ENCODE measurements at places on chromosomes 6 and 20.
A peak's percentile ranks its signal among the peaks of the same experiment; 100 is the strongest.

DNA sequence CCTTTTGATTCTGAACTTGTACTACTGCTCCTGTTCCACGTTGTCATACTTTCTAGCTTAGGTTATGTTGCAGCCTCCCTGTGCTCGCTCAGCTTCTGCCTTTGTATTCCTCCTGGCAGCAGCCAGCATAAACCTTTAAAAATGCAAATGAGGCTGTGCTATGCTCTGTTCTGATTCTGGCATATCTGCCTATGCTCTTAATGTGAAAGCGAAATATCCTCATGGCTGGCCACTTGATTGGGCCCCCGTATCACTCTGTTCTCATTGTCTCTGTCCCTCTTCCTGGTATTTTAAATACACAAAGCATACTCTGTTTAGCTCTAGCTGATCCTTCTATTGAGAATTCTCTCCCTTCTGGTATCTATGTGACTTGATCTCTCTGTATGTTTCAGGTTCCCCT is 139.0 kb downstream of the JARID2 start:
- no peak for DNase-seq

DNA sequence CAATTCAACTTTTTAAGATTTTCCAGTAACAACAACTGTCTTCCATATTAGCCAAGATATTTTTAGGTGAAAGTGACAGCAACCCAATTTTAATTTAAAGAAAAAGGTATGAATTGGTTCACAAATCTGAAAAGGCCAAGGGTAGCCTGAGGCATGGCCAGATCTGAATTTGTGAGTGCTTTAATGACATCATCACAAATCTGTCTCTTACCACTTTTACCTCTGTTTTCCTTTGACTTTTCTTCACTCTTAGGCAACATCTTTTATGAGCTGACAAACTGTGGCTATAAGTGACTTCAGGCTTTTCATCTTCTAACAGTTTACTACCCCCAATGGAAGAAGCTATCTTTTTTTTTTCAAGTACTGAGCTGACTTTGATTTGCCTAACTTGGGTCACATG is 44.5 kb upstream of the PKIB start:
- DNase-seq = no peak

- DNase-seq = no peak
Measured at GRCh38 chr6:128063850-128064539, 163.1 kb upstream of the THEMIS start.

DNA sequence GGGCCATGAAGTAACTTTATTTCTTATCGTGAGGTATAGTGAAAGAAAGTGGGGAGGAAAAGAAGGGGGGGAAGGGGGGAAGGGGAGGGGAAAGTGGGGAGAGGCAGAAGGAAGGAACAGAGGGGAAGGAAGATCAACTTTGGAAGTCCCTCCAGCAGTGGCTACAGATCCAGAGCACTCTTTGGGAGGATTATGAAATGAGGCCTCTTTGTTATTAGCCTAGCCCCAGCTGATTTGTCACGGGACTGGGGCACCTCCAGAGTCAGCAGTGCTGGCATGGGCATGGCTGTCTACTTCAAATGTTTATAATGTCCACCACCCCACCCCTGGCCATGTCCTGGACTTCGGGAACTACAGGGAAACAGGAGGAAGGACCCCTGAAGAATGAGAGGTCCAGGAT is 7.6 kb downstream of the MOCS1 start:
- DNase-seq = no peak

- no peak for DNase-seq
Measured at GRCh38 chr20:58210398-58210747, 18.1 kb downstream of the ANKRD60 start.

DNA sequence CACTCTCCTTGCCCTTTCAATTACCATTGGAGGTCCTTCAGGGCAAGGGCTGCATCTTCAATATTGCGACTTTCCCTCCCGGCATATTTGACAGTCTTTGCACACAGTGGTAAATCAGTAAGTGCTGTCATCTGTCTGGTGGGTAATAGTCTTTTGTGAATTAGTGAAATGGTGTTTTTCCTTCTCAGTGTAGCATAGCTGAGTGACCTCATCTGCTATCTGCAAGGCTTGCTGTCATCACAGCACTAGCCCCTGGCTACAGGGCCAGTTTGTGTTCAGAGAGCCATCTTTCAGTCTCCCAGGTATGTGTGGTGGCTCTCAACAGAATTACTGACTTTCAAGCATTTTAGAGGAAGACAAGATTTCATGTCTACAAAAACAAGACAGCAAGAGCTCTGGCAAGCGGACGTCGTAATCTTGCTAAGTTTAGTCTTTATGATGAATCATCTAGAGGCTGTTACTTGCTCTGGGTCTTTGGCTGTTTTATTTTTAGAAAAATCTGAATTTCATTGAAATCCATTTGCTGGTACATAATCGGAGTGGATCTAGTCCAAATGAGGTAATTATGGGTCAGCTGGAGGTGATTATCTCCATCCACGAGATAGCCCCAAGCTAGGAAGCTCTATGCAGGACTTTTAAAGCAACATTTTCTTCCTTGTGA is 528.9 kb downstream of the EPM2A start:
- peak; percentile 53 for DNase-seq

GRCh38 chr20:39829661-39830060 is 859.4 kb downstream of the MAFB start:
- peak; percentile 51 for DNase-seq

- DNase-seq = no peak
Measured at GRCh38 chr20:1392443-1392692, 486 bp downstream of the FKBP1A start.

DNA sequence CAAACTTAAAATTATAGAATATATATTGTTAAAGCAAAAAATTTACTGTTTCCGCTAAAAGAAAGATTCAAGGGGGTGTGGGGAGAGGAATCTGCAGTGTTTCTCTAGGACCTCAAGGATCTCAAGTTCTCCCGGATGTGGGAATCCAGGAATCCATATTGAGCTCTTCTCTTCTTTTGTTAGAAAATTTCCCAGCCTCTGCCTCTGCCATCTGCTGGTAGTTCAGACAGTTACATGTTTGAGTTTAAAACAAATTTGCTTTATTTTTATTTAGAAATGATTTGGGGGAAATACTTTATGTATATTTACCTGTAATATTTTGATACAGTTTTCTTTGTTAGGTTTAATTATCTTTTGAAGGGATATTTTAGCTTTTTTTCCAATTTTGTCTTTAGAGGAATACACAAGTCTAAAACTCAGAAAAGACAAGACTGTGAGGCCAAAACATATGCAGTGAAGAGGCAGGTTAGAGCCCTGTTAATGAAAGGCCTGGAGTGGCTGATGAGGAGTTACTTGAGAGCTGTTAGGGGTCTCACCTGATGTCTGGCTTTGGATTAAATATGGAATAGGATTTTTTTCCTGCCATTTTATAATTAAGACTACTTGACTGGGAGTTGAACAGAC is 268.8 kb downstream of the ARID1B start:
- DNase-seq = peak; percentile 81

DNA sequence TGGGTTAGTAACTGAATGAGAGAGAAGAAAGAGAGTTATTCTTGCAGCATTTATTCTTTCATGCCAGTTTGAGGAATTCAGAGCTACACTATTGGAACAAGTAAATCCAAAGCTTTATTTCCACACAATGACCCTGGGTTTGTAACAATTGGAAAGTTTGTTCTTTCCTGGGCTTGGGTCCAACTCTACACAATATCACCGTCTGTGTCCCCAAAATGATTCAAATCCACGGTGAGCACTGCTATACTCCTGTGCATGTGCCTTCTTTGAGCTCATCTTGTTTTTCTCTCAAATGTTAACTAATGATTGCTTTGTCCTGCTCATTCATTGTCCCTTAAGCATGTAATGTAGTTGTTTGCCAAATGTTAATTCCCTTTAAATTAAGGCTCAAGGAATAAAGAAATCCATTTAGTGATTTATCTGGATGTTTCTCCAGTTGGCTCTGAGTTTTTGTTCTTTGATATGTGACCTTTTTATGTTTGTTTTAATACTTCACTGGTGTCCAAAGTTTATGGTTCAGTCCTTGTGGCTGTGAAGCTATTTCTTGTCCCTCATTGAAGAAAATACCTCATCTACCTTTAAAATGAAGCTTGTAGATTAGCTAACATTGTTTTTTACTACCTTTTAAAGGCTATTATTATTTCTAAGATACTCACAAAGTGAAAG is 20.5 kb upstream of the CRISP3 start:
- no peak for DNase-seq

DNA sequence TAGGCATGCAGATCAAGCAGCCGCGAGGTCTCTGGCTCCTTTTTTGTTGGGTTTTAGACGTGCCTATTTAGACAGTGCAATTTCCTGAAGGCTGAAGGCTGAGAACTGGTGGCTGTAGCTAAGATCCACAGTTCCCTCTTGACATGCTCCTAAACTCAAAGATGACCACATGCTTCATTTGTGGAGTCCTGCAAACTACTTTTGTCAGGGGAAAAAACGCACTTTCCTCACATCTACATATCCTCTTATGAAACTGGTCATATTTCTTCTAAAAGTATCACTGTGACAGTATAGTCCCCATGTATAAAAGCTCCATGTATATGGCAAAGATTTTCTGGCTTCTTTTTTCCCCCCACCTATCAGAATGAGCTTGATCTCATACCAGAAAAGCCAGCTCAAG is 30.7 kb downstream of the LYRM4 start:
- no peak for DNase-seq

DNA sequence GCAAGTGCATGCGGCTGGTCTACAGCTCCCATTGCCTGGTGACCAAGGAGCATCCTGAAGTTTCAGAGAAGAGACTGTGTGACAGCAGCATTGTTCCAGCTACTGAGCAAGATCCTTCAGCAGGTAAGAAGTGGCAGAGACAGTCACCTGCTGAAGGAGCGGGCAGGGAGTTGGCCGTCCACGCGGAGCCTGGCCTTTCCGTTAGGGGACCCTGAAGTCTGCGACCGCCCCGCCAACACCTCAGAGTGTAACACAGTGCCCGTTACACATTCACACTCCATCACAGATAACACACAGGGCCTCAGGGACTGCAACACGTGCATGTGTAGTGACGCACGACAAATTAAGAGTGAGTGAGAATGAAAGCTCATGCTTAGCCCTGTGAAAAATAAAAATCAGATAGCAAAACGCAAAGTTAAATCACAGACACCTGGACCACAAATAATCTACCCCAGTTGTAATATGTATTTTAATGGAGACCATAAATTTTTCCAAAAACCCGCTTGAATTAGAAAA is 94.2 kb downstream of the IRF4 start:
- DNase-seq = no peak

DNA sequence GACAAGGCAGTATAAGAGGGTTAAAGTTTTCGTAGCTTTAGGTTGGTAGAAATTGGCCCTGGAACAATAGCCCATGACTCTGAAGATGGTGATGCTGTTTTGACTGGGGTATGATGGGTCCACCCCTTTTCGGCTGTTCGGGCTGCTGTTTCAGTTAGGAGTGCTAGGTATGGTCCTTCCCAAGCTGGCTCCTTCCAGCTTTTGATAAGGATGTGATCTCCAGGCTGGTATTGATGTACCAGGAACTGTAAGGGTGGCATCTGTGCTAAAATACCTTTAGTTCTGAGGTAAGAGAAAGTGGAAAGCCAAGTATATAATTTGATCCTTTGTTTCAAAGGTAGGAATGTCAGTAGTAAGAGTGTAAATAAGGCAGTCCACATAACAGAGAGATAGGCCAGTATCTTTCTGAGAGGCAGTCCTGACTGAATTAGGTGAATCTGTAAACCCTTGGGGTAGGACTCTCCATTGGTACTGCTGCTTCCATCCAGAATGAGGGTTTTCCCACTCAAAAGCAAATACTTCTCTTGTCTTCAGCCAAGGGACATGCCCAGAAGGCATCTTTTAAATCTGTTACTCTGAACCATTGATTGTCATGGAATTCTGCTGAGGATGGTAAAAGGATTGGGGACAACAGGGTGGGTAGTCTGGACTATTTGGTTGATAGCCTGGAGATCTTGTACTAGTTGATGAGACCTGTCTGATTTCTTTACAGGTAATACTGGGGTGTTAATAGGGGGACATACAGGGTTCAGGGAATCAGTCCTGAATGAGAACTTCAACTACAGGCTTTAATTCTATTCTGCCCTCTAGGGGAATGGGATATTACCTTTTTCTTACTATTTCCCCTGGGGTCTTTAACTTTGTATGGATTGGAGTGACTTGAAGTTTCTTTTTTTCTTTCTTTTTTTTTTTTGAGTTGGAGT is 6.1 kb upstream of the ZNFX1 start:
- no peak for DNase-seq

DNA sequence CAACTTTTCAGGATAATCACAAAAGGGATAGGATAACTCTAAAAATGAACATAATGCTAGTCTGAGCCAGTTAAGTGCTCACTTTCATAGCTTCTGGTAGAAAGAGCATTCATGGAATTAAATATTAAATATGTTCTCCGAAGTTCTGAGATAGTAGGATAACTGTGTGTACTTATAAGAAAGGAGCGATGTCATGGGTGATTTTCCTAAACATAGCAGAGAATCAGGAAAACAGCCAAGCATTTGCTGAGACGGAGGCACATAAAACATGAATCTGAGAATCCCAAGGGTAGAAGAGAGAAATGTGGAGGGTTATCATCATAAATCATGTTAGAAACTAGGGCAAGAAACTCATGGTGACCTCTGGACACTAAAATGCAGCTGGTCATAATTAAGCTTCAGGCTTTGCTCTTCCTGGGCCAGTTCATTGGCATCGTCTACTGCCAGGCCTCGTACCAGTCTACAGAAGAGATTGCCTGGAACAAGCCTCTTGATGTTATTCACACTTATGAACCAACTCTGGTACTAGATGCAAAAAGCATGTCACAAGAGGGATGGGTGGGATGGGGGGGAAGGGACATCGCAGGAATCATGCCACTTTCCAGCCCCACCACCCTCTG is 436.6 kb downstream of the PRKN start:
- DNase-seq = no peak

DNA sequence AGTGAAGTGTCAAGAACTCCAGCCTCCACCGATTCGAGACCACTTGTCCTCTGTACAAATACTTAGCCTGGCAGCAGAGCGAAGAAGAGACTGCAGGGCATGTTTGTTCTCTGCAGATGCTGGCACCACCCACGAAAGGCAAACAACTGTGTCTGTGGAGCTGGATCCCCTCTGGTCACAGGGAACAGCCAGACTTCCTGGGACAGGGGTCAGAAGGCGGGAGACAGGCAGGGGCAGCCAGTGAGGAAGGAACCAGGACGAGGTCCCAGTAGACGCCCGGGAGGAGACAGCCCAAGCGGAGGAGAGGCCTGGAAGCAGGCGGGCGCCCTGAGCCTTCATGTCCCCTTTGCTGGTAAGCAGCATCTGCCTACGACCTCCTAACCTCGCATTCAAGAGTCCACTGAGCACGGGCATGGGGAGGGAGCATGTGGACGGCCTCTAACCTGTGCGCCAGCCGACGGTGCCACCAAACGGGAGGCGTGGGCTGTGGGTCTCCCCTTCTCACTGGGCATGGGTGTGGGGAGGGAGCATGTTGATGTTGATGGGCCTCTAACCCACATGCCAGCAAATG is 265.5 kb downstream of the DLL1 start:
- DNase-seq = no peak

DNA sequence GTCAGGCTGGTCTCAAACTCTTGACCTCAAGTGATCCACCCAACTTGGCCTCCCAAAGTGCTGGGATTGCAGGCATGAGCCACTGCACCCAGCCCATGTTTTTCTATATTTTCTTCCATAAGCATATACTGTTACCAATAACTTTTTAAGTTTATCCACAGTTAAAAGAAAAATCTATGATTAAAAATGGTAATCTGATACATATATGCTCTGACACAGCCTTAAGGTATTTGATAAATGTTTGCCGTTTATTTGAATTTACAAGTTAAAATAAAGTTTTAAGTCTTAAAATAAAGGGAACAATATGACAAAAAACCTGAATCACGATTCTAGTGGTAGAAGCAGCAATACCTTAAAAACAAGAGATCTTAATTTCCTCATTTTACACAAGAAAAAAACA is 5.2 kb downstream of the STK38 start:
- no peak for DNase-seq

GRCh38 chr20:12966468-12967085 is 42.2 kb upstream of the SPTLC3 start:
- peak; percentile 48 for DNase-seq

- peak; percentile 4 for DNase-seq
Measured at GRCh38 chr6:123380257-123380656, 256.5 kb downstream of the TRDN start.
